Neuronal stem cell (in vitro differentiated cells): ENCODE measurements at places on chromosomes 6 and 20.

- H3K27ac ChIP-seq, result no peak overlapping the region
- no peaks in the 10 kb centered on the region for H3K27me3 ChIP-seq
- H3K4me1 ChIP-seq, result no peaks in the 10 kb centered on the region
- peaks cover 7% of the 10 kb centered on the region for H3K36me3 ChIP-seq
- H3K4me3 ChIP-seq, result no peak overlapping the region
- no peak for DNase-seq
These were observed 20.3 kb downstream of the SYNDIG1 start for GRCh38 chr20:24489631-24490260.

GRCh38 chr6:164928057-164928727 is 381.2 kb downstream of the C6orf118 start:
- H3K4me1 ChIP-seq, result peaks cover 20% of the 10 kb centered on the region
- no peak for DNase-seq
- no peak overlapping the region for H3K27ac ChIP-seq
- H3K4me3 ChIP-seq, result no peak overlapping the region
- no peaks in the 10 kb centered on the region for H3K36me3 ChIP-seq

DNA sequence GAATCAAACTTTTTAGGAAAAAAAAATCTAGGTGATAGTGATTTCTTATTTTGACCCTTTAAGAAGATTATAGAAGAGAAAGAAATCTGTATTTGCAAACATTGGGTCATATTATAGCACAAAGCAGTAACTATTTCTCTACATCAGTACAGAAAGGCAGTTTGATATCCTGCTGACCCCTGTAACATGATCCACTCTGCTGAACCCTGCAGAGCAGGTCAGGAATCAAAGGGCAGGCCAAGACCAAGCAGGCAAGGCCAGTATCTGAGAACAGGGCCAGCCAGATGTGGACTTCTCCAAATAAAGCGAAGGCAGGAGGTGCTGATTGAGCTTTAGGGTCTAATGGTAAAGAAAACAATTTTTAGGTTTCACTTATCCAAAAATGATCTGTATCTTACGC is 239.4 kb downstream of the PTPRK start:
- H3K4me3 ChIP-seq, result no peak overlapping the region
- H3K27me3 ChIP-seq, result no peaks in the 10 kb centered on the region
- DNase-seq, result peak; percentile 14
- no peaks in the 10 kb centered on the region for H3K36me3 ChIP-seq
- peaks cover 32% of the 10 kb centered on the region for H3K4me1 ChIP-seq
- no peak overlapping the region for H3K27ac ChIP-seq

DNA sequence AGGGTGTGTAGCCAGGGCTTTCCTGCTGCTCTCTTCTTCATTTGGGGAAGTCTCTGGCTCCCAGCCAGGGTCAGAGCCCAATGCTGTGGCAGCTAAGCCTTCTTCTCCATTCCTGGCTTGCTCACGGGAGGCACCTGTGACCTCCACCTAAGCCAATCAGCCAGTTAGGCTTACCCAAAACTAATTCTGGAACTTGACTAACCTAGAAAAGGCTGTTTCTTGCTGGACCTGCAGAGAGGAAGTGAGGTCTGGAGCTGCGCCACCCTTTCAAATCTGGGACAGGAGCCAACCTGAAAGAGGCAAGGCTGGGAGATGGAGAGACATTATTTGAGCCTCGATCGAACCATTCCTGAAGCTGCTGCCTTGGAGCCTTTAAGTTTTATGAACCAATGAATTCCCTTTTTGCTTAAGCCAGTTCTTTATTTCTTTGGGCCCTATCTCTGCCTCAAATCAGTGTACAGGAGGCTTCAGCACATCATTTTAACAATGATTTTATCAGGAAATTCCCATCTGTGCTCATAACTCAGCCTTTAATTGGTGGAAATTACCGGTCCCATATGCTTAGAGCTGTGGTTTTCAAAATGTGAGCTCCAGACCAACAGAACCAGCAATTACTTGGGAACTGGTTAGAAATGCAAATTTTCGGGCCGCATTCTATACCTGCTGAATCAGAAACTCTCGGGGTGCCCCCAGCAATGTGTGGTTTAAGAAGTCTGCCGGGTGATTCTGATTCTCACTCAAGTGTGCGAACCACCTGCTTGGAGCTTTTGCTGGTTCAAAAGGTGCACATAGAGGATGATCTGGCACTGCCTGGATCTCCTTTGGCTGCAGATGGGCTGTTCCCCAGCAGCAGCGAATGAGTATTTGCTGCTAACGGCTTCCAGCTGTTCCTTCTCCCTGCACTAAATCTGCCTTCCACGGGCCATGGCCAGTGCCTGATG is 97.4 kb upstream of the RNF24 start:
- H3K4me1 ChIP-seq, result peaks cover 4% of the 10 kb centered on the region
- no peaks in the 10 kb centered on the region for H3K36me3 ChIP-seq
- DNase-seq, result no peak
- H3K27me3 ChIP-seq, result no peaks in the 10 kb centered on the region
- H3K27ac ChIP-seq, result no peak overlapping the region
- H3K4me3 ChIP-seq, result no peak overlapping the region

- no peak overlapping the region for H3K27ac ChIP-seq
- no peaks in the 10 kb centered on the region for H3K27me3 ChIP-seq
- no peaks in the 10 kb centered on the region for H3K4me1 ChIP-seq
- DNase-seq, result no peak
- no peak overlapping the region for H3K4me3 ChIP-seq
These were observed 28.3 kb upstream of the PDYN start for GRCh38 chr20:2022163-2022562.

- H3K4me3 ChIP-seq, result no peak overlapping the region
- H3K27ac ChIP-seq, result no peak overlapping the region
- no peaks in the 10 kb centered on the region for H3K27me3 ChIP-seq
- H3K4me1 ChIP-seq, result no peaks in the 10 kb centered on the region
- no peak for DNase-seq
These were observed 140.9 kb downstream of the LPA start for GRCh38 chr6:160523223-160523622.

GRCh38 chr20:19958219-19958618 is 58.9 kb upstream of the NAA20 start:
- H3K27ac ChIP-seq, result no peak overlapping the region
- H3K4me1 ChIP-seq, result no peaks in the 10 kb centered on the region
- no peak overlapping the region for H3K4me3 ChIP-seq
- no peak for DNase-seq
- no peaks in the 10 kb centered on the region for H3K36me3 ChIP-seq

DNA sequence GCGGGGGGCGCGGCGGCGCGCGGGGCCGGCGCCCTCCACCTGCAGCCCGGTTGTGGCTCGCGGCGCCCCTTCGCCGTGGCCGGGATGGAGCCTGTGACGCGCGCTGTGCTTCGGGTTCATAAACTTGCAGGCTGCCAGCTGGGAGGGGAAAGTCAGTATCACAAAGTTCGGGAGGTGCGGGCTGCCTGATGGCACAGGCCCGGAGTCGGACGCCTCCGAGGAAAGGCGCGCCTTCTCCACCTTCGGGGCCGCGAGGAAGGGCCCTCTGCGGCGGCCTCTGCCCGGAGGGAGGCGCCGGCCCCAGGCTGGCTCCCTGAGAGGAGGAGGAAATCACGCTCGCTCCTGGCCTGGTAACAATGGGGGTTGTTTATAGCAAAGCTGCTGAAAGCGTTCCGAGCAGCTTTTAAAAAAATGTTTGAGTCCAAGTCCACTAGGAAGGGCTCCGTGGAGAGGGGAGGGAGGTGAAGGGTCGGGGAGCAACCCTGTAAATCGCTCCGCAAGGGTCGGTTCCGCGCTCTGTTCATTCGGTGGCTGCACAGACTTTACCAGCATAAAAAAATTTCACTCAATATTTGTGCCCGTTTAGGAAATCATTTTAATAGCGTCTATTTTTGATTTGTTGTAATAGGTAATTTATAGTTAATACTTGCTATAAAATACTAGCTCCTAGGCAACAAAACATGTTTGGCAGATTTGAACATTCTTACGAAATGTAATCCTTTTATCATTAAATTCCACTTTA is 1.0 kb downstream of the AFDN start:
- peak overlapping the region; percentile 79 for H3K27ac ChIP-seq
- peaks cover 2% of the 10 kb centered on the region for H3K36me3 ChIP-seq
- peaks cover 5% of the 10 kb centered on the region for H3K4me1 ChIP-seq

DNA sequence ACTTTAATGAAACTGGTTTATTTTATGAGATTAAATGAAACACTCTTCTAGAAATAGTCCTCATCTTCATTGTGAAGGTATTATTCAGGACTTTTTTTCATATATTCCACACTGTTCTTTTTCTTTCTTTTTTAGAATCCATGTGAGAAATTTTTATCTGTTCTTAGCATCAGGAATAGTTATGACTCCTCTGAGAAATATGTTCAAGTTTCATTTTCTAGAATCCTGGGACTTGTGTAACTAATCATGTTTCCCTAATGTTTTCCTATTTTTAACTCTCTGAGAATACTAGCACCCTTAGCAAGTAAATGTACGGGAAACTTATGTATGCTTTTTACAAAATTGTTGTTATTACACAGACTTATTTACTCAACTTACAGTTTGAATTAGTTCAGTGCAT is 407.8 kb downstream of the CBLN4 start:
- no peak for DNase-seq
- no peaks in the 10 kb centered on the region for H3K27me3 ChIP-seq
- H3K36me3 ChIP-seq, result no peaks in the 10 kb centered on the region
- no peak overlapping the region for H3K27ac ChIP-seq
- no peak overlapping the region for H3K4me3 ChIP-seq

DNA sequence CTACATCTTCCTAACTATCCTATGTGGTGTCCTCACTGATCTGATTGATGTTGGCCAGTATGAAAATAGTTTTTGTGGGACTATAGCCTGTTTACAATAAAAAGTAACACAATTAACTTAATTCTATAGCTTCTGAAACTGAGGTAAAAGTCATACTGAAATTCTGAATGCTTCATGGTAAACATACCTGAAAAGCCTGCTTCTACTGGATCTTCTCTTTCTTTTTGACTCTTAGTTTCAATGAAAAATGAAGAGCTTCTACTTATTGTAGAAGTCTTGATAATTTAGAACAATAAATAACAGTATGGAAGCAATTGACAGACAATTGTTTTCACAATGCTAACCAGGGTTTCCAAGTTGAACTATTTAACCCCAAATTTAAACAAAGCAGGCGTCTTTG is 383.9 kb upstream of the MMS22L start:
- H3K4me1 ChIP-seq, result peaks cover 7% of the 10 kb centered on the region
- DNase-seq, result no peak
- no peak overlapping the region for H3K27ac ChIP-seq
- H3K4me3 ChIP-seq, result no peak overlapping the region
- H3K27me3 ChIP-seq, result no peaks in the 10 kb centered on the region

DNA sequence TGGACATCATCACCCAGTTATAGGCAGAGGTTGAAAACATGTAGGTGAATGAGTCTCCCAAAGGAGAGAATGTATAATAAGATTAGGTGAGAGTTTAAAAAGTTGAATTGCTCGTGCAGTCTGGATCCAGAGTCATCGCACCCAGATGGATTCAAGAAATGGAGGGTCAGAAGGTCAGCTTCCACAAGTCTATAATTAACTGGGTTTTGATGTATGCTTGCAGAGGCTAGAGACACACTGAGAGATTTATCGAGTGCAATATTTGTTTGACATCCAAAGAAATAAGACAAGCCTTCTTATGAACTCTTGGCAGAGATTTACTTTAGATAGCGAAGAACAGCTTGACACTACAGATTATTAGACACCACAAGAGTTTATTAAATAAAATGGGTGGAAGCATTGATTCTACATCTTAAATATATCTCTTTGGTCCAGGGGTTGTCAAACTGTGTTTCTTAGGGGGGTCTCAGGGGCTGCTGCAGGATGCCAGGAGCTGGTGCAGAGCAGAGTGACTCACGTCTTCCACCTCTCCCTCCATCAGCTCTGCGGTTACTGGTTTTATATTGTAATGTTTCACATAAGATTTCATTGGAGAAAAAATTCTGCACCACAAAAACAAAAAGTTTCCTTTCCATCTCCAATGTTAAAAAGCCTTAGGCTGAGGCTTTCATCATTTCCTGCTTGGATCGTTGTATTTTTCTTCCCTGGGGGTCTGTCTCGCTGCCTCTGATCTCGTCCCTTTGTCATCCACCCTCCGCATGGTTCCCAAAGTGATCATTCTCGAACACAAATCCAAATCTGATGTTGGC is 176.2 kb upstream of the AHI1 start:
- H3K27me3 ChIP-seq, result no peaks in the 10 kb centered on the region
- H3K36me3 ChIP-seq, result no peaks in the 10 kb centered on the region
- H3K4me3 ChIP-seq, result no peak overlapping the region
- H3K4me1 ChIP-seq, result no peaks in the 10 kb centered on the region
- no peak overlapping the region for H3K27ac ChIP-seq

- no peaks in the 10 kb centered on the region for H3K4me1 ChIP-seq
- no peak overlapping the region for H3K4me3 ChIP-seq
- peak; percentile 9 for DNase-seq
- no peaks in the 10 kb centered on the region for H3K36me3 ChIP-seq
- H3K27ac ChIP-seq, result no peak overlapping the region
- H3K27me3 ChIP-seq, result peaks cover 3% of the 10 kb centered on the region
These were observed 60.0 kb upstream of the PBOV1 start for GRCh38 chr6:138278326-138278725.

GRCh38 chr6:8731874-8732273 is 296.5 kb upstream of the SLC35B3 start:
- no peaks in the 10 kb centered on the region for H3K36me3 ChIP-seq
- H3K27ac ChIP-seq, result no peak overlapping the region
- H3K4me3 ChIP-seq, result no peak overlapping the region
